ENCODE measurements at places on chromosomes 1 and 21.

DNA sequence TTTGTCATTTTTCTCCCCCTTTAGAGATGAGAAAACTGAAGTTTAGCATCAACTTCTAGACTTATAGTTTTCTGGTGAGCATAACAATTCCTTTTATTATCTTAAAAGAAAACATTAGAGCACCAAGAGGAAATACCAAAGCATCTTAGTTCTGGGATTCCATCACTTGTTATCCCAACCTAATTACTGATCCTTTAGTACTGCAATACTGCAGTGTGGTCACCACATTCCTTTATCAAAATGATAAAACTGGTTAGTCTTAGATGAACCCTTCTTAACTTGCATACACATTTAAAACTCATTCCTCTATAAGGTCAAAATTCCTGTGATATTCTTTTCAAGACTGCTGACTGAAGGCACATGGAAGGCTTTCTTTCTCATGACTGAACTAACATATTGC, 23.1 kb downstream of the SOD1 start:
- DNase-seq, result no peak

DNA sequence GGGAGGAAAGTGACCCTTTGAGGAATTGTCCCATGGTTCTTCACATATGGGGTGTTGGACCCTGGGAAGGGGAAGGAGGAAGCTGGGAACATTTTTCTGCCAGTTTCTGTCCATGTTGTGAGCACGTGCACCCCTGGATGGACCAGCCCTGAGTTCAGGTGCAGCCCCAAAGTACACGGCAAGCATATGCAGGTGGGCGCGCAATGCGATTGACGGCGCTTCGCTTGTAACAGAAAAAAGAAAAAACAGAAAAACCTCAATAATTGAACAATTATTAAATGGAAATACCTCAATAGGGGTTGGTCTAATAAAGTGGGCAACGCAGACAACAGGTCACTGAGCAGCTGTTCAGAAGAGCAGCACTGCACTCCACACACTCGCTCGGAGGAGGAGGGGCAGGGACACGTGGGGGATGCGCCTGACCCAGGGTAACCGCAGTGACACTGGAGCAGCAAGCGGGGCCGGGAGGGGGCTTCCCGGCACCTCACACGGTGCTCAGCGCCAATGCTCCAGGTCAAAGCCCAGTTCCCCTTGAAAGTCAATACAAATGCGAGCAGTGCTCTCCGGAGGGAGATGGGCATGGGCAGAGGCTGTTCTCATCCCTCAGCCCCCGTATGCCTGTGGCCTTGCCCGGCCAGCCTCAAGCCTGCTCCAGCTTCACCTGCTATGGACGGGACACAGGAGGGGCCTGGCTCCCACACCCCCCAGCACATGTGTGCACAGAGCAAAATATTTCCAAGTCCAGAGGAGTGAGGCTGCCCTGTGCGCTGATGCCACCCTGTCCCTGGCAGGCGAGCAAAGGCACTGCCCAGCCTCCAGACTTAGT, 6.6 kb upstream of the ACTRT2 start:
- DNase-seq, result no peak

- no peak for DNase-seq
Observed at GRCh38 chr1:162067466-162067865, 2.0 kb upstream of the NOS1AP start.

- no peak for DNase-seq
Observed at GRCh38 chr1:32150847-32151246, 28.6 kb upstream of the TXLNA start.

DNA sequence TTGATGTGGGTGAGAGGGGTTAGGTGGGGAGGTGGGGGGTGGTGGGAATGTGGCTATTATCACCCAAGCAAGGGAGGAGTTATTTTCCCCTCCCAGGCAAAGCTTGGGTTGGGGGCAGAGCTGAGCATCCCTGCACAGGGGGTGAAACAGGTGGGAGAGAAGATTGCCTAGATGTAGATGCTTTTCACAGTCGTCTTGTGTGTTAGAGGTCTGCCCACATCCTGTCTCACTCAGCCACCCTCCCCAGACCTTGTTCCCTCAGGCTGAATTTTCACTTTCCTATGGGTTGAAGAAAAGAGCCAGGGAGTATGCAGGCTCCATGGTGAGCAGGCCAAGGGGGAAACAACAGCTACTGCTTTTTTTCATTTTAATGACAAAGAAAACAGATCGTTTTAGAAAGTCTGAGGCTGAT, 223.5 kb downstream of the KIF26B start:
- no peak for DNase-seq

DNA sequence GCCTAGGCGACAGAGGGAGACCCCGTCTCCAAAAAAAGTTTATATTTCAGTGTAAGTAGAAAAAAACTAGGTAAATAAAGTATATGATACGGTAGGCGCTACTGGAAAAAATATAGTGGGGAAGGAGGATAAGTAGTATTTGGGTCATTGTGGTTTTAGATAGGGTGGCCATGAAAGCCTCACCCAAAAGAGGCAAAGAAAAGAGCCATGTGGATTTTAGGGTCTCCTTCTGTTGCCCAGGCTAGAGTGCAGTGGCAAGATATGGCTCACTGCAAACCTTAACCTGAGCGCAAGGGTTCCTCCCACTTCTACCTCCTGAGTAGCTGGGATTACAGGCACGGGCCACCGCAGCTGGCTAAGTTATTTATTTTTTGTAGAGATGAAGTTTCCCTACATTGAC, 17.1 kb downstream of the LEPR start:
- no peak for DNase-seq

Data from NCI-H524 treated with DMSO at 0.1 percent for 48 hours (cell line).